ENCODE measurements at places on chromosomes 12 and 14. TPM values are rescaled to one million over a fixed set of nuclear protein-coding genes. Genes with fewer than 3 reads are reported as not detected.
A peak's percentile ranks its signal among the peaks of the same experiment; 100 is the strongest.

DNA sequence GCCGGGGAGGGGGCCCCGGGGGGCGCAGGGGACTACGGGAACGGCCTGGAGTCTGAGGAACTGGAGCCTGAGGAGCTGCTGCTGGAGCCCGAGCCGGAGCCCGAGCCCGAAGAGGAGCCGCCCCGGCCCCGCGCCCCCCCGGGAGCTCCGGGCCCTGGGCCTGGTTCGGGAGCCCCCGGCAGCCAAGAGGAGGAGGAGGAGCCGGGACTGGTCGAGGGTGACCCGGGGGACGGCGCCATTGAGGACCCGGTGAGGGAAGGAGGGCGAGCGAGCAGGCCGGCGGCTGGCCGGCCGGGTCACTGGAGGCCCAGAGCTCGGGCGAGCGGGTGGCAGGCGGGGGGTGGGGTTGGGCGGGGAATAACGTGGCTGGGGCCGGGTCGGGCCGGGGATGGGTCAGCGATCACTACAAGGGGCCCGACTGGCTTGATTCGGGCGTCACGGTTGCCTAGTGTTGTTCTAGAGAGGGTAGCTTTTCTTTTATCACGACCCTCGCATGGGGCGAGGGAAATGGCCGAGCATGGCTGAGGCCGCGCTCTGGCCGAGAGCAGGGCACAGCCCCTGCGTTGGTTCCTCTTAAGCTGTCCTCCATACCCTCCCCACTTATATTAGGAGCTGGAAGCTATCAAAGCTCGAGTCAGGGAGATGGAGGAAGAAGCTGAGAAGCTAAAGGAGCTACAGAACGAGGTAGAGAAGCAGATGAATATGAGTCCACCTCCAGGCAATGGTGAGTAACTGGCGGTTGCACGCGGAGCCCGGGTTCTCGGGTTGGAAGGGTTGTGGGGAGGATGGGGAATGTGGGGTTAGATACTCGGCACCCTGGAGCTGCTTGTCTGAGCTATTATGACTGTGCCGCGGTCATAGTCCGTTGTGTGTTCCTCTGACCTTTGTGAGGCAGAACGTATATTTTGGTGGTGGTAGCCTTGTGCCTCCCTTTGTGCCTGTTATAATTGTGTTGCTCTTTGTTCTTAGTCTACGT, 603 bp downstream of the PABPN1 start:
- DNase-seq = peak; percentile 84

A2M gene
- 537 TPM for total RNA-seq

DNA sequence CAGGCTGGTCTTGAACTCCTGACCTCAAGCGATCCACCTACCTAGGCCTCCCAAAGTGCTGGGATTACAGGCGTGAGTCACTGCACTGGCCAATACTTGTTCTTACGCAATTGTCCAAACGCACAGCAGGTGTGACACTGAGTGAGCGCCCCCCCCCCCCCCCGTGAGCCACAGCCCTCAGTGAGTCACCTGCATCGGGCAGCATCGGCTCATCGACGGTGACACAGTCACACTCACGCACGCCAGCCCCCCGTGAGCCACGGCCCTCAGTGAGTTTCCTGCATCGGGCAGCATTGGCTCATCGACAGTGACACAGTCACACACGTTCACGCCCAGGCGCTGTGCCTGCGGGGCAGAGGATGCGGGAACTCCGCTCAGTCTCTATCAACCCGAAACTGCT, 42.5 kb downstream of the GALNT9 start:
- peak; percentile 32 for DNase-seq

DNA sequence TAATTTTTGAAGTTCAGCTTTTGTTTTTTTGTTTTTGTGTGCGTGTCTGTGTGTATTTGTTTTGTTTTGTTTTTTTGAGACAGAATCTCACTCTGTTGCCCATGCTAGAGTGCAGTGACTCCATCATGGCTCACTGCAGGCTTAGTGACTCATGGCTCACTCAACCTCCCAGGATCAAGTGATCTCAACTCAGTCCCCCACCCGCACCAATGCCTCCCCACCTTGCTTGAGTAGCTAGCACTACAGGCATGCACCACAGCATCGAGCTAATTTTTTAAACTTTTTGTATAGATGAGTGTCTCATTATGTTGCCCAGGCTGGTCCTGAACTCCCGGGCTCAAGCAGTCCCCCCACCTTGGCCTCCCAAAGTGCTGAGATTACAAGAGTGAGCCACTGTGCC, 981.4 kb downstream of the BCL11B start:
- no peak for DNase-seq

KRT4 gene
- total RNA-seq = not detected

SPTSSA gene
- 9.9 TPM for total RNA-seq

- DNase-seq = no peak
These were observed 11.4 kb upstream of the SLC8B1 start for GRCh38 chr12:113346353-113346752.

FGF23 gene
- not detected for total RNA-seq

GRCh38 chr12:50600364-50600763, 95.6 kb downstream of the DIP2B start:
- no peak for DNase-seq

- DNase-seq = no peak
These were observed 9.3 kb downstream of the VRTN start for GRCh38 chr14:74357585-74357984.

DNA sequence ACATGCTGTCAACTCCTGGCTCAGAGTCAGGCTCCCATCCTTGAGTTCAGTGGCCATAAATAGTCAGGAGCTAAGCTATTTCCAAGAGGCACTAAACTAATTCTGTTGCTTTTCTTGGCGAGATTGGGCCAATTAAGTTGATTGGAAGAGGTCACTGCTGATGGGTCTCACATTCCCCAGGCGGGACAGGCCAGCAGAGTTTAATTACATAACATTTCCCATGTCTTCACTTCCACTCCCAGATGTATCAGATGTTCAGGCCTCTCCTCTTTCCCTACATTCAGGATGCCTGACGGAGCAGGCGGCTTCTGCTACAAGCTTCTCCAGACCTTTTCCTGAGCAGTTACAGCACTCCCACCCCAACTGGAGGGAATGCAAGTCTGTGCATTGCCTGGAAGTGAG, 5.3 kb downstream of the NTF3 start:
- DNase-seq = no peak

GRCh38 chr12:60201891-60202290, 606.1 kb downstream of the SLC16A7 start:
- no peak for DNase-seq

- DNase-seq = no peak
These were observed 103.3 kb upstream of the PMCH start for GRCh38 chr12:102300824-102301461.

DNA sequence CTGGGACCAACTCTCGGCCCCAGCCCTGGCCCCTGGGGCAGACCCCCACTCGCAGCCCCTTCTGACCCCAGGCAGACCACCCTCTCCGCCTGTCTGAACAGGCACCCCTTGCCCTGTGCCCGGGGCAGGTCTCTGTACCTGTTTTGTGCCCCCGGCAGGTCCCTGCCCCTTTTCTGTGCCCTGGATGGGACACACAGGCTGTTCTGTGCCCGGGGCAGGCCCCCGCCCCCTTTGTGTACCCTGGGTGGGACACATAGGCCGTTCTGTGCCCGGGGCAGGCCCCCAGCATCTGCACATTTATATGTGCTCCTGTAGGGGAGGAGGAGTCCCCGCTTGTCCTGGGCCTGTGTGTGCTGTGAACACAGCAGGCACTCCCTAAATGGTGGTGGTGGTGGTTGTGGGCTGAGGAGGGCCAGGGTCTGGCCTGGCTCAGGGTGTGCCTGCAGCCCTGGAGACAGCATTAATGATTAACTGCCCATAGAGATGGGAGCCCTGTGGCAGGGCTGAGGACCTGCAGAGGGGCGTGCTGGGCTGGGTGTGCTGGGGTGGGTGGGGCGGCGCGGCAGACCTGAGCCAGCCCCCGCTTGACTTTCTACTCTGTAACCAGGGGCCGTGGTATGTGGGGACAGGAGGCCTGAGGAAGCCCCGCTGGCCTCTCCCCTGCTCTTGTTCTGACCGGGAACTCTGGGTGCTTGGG, 3.7 kb downstream of the FBRSL1 start:
- DNase-seq = no peak

LRP6 gene
- total RNA-seq = 11.0 TPM

DNA sequence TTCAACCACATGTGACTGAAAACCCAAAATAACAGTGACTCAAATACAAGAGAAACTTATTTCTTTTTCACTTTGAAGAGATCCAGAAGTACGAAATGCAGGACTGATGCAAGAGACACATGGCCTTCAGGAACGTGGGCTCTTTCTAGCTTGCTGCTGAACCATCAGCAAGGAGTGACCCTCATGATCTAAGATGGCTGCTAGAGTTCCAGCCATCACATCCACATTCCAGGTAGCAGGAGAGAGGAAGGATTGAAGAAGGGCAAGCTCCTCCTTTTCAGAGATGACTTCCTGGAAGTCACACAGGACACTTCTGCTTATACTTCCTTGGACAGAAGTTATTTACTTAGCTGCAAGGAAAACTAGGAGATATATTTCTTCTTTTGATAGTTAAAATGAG, 67.6 kb upstream of the BCL11B start:
- DNase-seq = no peak

DNA sequence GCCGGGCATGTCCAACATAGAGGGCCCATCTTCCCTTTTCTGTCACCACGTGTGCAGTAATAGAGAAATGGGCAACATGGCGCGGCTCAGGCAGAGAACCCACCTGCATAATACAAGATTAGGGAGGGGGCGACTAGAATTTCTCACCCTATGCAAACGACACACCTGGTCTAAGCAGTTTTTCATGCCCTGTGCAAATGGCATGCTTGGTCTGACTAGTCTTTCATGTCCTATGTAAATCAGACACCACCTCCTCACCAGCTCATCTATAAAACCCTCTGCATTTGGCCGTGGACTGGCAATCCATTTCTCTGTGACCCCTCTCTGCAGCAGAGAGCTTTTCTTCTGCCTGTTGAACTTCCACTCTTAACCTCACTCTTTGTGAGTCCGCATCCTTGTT, 180.2 kb upstream of the PZP start:
- DNase-seq = no peak

DNA sequence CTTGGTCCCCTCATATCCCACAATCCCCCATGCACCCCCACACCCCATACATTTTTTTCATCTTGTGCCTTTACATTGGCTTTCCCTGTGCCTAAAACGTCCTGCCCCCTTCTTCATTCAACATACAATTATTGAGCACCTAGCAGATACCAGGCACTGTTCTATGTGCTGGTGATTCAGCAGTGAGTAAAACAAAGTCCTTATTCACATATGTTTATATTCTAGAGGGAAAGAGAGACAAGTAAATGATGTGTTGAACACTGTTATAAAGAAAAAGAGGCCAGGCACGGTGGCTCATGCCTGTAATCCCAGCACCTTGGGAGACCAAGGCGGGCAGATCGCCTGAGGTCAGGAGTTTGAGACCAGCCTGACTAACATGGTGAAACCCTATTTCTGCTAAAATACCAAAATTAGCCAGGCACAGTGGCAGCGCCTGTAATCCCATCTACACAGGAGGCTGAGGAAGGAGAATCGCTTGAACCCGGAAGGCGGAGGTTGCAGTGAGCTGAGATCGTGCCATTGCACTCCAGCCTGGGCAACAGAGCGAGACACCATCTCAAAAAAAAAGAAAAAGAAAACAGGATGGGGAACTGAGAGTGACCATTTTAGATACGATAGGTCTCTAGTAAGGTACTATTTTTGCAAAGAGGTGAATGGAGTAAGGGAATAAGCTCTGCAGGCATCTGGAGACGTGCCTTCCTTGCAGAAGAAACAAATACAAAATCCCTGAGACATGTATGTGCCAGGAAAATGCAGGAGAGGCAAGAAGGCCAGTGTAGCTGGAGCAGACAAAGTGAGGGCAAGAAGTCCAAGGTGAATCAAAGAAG, 12.2 kb downstream of the SLC7A7 start:
- DNase-seq = peak; percentile 51

- peak; percentile 50 for DNase-seq
These were observed 118.2 kb upstream of the GSC start for GRCh38 chr14:94888121-94888520.

GRCh38 chr14:86299994-86300393, 770.0 kb downstream of the FLRT2 start:
- no peak for DNase-seq
